ENCODE measurements at places on chromosomes 3 and 15. TPM values are rescaled to one million over a fixed set of nuclear protein-coding genes. Genes with fewer than 3 reads are reported as not detected.

GOLGA8J gene
- not detected for total RNA-seq

TMEM266 gene
- total RNA-seq = 0.74 TPM

DAG1 gene
- 185 TPM for total RNA-seq

CACNA2D2 gene
- 8.7 TPM for total RNA-seq

- H3K27ac ChIP-seq = no peak overlapping the region
- H3K4me3 ChIP-seq = no peak overlapping the region
- H3K4me1 ChIP-seq = no peaks in the 10 kb centered on the region
- H3K27me3 ChIP-seq = no peaks in the 10 kb centered on the region
- H3K36me3 ChIP-seq = no peaks in the 10 kb centered on the region
- no peak for DNase-seq
Measured at GRCh38 chr3:3881050-3881449, 81.8 kb downstream of the LRRN1 start.

DNA sequence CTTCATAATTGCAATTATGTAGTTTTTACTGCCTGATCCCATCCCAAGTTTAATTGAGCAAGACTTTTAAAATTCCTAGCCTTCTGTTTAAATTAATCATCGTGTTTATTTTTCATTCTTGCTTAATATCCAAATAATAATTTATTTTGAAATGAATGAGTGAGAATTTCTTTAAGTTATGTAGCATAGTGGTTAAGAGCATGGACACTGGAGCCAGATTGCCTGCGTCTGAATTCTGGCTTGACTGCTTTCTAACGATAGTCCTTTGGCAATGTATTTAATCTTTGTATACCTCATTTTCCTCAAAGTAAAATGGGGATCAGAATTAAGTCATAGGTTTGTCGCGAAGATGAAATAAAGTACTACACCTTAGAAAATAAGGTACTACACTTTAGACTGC, 71.4 kb downstream of the LRRC49 start:
- no peaks in the 10 kb centered on the region for H3K4me1 ChIP-seq
- no peak for DNase-seq
- H3K27me3 ChIP-seq = no peaks in the 10 kb centered on the region
- no peaks in the 10 kb centered on the region for H3K36me3 ChIP-seq

GRCh38 chr3:70065696-70066253, 66.2 kb downstream of the SAMMSON start:
- DNase-seq = no peak
- no peaks in the 10 kb centered on the region for H3K4me1 ChIP-seq
- H3K36me3 ChIP-seq = no peaks in the 10 kb centered on the region

- H3K36me3 ChIP-seq = no peaks in the 10 kb centered on the region
- peaks cover 19% of the 10 kb centered on the region for H3K4me1 ChIP-seq
- H3K27me3 ChIP-seq = peaks cover 7% of the 10 kb centered on the region
- no peak overlapping the region for H3K4me3 ChIP-seq
- no peak overlapping the region for H3K27ac ChIP-seq
Measured at GRCh38 chr3:150275941-150276340, 132.2 kb upstream of the TSC22D2 start.

GRCh38 chr3:63150880-63151279, 127.2 kb upstream of the SYNPR start:
- no peak overlapping the region for H3K27ac ChIP-seq
- H3K36me3 ChIP-seq = no peaks in the 10 kb centered on the region
- no peak overlapping the region for H3K4me3 ChIP-seq
- no peaks in the 10 kb centered on the region for H3K27me3 ChIP-seq
- H3K4me1 ChIP-seq = peaks cover 19% of the 10 kb centered on the region
- DNase-seq = no peak

GRCh38 chr15:52677593-52678467, 1.4 kb downstream of the ATOSA start:
- peak; percentile 66 for DNase-seq
- peak overlapping the region; percentile 92 for H3K27ac ChIP-seq
- H3K36me3 ChIP-seq = peaks cover 24% of the 10 kb centered on the region
- no peaks in the 10 kb centered on the region for H3K27me3 ChIP-seq
- peak overlapping the region; percentile 79 for H3K4me3 ChIP-seq
